Mesothelial cell of epicardium (in vitro differentiated cells): ENCODE measurements at places on chromosomes 7 and 10. TPM values are rescaled to one million over a fixed set of nuclear protein-coding genes. Genes with fewer than 3 reads are reported as not detected.

GRCh38 chr7:7867846-7868571, 100.6 kb upstream of the GLCCI1 start:
- DNase-seq, result no peak

DNA sequence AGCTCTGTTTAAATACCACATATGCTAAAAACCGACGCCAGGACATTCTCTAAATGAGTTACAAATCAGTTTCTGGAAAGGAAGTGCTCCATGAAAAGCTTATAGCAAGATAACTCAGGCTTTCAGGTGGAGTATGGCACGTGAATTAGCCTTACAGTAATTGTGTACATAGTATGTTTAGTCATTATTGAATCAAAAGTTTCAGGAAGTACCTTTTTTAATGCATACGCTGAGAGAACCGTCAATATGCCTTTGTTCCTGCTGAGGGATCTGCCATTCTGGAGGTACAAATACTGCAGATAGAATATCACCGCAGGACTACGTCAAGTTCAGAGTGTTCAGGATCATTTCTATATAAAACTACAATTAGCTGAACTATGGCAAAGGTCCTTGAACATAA, 45.7 kb downstream of the ANKMY2 start:
- DNase-seq, result no peak

DNA sequence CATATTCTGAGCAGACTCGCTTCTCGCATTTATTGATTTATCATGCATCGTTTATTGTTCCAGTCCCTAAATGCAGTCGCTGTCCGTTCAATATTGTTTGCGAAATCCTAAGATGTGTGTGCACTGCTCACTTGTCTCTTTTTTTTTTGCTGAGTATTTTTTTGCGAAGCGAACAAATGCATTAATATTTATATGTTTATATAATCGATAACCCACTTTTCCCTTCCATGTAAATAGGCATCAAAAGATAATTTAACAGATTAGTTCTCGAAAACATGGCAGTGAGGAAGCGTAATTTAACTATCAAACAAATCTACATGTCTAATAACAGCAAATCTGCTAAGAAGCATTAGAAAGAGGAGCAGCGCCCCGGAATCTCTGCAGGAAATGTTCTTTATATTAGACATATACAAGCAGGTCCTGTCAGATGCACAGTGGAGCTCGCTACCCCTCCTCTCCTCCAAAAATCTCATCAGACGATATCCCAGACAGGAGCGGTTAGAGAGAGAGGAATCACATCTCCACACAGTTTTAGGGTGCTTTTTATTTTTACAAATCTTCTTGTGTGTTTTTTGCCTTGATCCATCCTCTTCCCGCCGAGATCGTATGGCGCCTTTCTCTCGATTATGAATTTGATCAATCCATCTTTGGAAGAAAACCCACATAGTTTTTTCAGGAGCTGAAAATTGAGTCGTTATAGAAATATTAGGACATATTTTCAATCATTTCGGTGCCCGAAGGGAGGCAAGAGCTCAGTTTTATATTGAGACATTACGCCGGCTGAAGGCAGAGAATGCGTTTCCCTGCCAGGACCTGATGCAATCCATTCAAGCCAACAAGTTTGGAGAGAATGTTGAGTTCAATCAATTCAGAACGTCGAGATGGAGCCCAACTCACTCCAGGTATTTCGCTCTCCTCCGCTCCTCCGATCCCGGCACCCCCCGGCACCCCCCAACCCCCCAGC, at the start of gene ARID5B:
Gene ARID5B, plus strand, starts transcription at position 871 of the 964 bp plus-strand sequence. Its CDS starts 11 bp downstream, at position 882.
- no peak for DNase-seq

The BTBD16 gene
- not detected in 3 replicates for total RNA-seq
